ENCODE measurements at places on chromosomes 11 and 22. TPM values are rescaled to one million over a fixed set of nuclear protein-coding genes. Genes with fewer than 3 reads are reported as not detected.

DNA sequence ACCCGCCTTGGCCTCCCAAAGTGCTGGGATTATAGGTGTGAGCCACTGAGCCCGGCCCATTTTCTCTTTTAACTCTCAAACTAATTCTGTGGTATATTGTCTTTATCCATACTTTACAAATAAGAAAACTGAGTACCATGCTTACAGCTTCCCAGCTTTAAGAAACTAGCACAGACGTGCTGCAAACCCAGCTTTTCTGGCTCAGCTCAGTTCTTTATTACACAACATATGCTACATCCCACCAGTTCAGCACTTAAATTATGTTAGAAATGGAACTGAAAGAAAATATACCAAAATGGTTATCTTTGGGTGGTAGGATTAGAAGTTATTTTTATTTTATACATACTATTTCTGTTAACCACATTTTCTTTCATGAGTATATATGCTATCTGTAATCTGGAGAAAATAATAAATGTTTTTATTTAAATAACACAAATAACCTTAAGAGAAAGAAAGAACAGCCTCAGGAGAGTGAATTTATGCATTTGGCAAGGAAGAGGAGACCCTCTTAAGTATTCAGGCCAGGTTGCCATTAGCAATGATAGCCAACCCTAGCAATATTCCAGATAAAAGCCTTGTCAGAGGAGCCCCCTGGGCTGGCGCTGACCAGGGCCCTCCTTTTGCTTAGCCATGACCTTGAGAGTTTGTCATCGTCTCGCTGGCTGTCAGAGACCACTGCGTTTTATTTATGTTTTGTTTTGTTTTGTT is 33.8 kb downstream of the SLN start:
- DNase-seq: no peak

- no peak for DNase-seq
Measured at GRCh38 chr11:70201882-70202861, 924 bp upstream of the FADD start.

- no peak for DNase-seq
Measured at GRCh38 chr11:123381817-123382554, 48.1 kb upstream of the GRAMD1B start.

DNA sequence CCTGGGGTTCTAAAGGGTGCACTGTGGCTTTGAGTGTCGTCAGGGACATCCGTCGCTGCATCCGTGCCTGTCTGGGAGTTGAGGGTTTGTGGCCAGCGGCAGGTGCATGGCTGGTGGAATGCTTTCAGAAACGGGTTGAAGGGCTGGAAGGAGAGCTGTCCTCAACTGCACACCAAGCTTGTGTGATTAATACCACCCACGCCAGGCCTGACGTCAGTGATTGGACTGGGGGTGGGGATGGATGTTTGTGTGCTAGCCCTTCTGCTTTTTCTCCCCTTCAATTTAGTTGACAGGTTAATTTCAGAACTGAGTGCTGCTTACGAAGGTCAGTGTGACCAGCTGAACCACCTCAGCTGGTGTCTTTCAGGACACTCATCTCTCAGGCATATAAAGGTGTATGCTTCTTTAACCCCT is 3.2 kb upstream of the GAB2 start:
- no peak for DNase-seq

DNA sequence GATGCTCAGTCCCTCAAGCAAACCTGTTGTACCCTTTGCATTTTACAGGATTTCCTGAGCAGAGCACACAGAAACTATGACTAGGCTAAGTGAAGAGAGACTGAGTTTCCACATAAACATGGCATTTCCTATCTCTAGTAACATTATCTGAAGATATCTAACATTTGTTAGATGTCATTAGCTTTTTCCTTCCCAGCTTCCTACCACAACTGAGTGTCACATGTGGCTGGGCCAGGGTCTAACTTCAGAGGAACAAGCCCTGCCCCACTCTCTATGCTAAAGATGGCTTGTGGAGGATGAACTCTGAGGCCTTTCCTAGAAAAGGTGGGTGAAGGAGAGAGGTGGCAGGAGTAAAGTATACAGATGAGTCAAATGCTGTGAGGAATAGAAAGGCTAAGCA is 16.5 kb downstream of the C22orf42 start:
- DNase-seq: no peak

DNA sequence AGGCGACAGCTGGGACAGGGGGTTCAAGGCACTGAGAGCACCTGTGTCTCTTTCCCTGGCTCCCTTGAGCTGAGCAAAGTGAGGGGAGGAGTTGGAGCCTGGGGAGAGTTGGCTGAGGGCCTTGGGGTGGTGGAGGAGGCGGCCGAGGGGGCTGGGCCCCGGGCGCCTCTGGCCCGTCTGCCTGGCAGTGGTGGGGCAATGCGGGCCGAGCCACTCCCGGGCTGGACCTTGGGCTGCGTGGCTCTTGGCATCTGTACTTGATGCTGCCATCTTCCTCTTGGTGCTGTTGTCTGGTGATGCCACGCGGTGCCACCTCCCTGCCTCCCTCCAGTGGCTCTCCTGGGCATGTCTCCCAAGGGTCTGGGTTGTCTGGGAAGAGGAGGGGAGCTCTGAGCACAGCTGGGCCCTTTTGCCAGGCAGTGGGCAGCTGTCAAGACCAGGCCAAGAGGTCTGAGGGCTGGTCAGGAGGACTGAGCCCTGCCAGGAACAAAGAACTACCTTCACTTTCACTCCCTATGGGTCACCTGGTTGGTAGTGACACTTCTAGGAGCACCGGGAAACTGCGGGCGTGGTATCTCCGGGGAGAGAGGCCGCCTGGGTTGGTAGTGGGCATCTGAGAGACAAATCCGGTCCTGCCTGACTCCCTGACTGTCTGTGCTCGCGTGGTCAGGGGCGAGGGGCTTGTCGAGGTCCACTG is 1.3 kb downstream of the GRIK4 start:
- DNase-seq: no peak

GRCh38 chr22:25360411-25360810 is 141.0 kb downstream of the CRYBB2 start:
- DNase-seq: no peak

DNA sequence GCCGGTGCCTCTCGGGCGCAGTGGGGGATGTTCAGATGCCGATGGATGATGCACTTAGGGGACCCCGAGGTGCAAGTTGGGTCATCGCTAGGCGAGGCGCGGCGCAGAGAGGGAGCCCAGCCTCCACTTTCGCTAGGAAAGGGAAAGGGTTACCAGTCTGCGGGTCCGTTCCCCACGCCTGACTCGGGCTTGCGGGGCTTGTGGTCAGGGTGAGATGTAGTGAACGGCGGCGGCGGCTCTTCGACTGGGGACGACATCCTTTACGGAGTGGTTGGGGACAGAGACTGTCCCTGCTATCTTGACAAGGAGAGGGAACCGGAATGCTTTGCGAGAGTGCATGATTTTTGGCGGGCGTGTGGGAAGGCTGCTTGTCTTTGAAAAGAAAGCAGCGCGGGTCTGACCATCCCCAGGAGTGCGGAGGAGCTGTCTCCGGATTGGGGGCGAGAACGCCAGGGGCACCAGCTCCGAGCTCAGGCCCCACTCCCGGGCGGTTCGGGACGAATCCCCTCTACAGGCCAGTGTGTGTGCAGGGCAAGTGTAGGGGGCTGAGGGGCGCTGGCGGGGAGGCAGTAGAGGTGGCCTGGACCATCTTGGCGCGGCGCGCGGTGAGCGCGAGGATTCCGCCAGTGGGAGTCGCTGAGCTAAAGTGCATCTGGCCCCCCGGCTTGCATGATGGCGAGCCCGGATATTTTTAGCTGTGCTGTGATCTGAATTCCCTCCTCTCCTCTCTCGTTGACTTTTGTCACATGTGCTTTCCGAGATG is 1.1 kb downstream of the FAT3 start:
- DNase-seq: peak; percentile 59

The TRIM49 gene
- not detected for polyA plus RNA-seq

The IFITM10 gene
- polyA plus RNA-seq: 0.28 TPM

The BRD1 gene
- polyA plus RNA-seq: 38.8 TPM
